Activated naive CD4-positive, alpha-beta T cell (primary cell): ENCODE measurements at places on chromosomes 6 and 20.

DNA sequence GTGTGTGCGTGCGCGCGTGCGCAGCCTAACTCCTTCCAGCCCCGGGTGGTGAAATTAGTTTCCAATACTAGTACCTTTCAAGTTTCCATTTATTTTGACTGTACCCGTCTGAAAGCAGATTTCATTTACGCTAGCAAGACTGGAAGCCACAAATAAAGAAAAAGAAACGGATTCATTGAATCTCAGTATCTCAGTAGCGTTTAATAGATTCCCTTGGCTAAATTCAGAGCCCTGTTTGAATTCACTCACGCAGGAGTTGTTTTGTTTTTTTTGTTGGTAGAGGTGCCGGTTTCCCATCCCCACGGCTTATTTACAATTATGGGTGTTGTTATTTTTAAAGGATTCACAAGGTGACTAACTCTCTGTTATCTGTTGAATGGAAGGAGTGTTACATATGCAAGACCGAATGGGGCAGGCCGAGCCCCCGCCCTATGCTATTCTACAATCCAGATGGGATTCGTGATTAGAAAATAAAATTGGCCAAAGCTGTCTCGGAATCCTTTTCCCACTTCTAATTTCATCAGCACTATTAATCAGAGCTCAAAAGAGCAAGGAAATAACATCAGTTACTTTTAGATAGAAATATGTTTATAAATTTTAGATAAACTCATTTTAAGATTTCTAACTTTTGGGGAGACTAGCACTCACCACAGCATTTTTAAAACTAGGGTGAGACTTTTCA, 2.3 kb upstream of the INSM1 start:
- DNase-seq, result no peak

- no peak for DNase-seq
These were observed 282.7 kb upstream of the PRDM1 start for GRCh38 chr6:105803442-105803841.

DNA sequence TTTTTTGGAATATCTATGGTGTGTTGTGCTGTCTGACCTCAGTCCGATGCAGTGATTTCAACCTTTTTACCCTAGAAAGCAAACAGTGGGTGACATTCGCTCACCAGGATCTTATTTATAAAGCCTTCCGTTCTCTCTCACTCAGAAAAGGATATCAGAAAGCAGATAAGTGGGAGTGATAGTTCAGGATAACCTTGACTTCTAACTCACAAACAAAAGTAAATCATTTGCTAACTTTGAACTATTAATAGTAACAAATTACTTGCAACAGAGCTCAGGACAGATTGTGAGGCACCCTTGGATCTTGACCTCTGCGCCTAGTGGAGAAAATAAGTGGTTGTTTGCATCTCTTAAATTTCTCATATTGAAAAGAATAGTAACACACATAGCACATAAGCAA, 637.1 kb upstream of the CITED2 start:
- DNase-seq, result no peak

GRCh38 chr6:156996265-156996664, 219.1 kb downstream of the ARID1B start:
- DNase-seq, result no peak

DNA sequence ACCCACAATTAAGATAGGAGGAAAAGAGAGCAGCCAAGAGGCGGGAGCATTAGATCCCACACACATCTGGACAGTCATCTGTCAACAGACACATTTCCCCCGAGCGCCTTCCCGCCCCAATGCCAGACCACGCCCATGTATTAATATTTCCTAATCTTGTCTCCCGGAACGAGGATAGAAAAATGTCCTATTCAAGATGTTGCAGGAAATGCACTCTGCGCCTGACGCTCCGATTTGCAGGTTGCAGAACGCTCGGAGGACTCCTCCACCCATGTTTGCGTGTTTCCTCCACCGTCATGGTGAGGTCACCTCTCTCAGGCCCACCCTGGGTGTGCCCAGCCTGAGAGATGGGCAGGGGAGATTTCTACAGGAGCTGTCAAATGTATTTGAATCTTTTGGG, 215.2 kb downstream of the TAF4 start:
- no peak for DNase-seq

DNA sequence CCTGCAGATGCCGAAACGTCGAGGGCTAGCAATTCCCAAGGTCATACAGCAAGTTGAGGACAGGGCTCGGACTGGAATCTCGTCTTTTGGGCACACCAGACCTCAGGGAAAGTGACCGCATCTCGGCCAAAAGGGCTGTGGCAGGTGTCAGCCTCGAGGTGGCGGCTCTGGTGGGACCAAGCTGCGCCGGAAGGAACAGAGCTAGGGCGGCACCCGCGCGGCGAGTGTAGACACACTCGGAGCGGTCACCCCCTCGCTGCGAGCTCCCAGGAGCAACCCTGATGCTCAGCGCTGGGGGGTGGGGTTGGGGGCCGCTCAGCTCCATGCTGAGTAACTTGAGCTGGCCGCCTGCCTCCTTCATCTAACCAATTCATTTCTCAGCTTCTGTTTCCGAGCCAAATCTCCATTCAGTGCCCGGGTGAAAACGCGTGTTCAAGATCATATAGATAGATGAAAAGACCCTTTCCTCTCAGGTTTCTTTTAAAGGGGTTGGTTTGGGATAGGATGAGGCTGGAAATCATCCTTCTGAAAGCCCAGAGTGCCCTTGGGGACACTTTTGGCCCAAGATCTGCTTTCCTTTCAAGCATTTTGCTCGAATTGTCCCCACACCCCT, 2.2 kb upstream of the TUBB2B start:
- DNase-seq, result no peak

DNA sequence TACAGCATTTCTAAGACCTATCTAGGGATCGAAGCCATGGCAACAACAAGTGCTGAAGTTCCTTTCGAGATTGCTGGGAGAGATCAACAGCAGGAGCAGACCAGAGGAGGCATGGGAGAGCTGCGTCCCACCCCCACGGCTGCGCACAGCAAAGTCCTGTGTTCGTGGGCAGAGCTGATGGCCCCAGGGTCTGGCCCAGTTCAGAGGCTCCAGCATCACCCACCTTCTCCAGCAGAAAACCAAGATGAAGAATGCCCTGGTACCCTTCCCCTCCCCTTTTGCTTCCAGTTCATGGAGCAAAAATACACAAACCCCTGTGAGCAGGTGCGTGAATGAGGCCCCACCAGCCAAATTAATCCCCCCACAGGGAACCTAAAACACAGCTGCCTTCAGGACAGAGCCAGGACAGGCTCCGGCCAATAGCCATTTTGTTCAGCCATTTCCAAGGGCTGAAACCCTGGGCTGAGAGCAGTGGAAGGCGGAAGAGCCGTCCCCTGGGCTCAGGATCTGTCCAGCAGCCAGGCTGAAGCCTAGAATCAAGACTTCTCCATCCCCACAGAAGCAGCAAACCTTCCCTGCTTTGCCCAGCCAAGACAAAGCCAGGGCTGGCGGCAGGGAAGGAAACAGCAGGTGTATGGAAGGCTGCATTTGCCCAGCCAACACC, 102.8 kb downstream of the PREX1 start:
- DNase-seq, result no peak

DNA sequence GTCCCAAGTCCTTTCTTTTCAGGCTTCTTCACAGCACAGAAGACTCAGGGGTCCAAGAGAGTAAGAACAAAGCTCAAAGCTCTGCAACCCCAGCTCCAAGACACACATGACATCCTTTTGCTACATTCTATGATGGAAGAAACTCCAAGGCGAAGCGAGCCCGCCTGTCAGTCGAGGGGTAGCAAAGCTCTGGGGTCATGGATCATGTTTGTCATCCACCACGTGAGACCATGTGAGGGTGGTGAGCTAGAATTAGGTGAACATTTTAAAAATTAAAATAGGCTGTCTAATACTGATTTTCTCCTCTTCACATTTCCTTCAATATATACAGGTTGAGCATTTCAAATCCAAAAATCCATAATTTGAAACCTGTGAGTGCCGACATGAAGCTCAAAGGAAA, 189.6 kb downstream of the TTLL2 start:
- DNase-seq, result no peak

DNA sequence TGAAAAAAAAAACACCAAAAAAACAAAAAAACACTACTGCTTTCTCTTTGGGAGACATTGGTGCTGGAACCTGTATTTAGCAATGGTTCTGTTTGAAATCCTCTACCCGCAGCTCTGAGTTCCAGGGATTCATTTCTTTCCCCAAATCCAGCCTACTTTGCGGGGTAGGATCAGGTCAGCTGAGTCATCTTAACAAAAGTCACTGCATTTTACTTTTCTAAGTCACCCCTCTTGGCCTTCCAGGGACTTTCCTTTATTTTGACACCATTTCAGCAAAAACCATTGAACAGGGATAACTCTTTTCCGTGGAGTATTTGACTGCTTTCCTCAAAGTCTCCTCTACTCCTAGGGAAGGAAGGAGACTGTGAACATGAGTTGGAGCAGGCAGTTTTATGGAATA, 837.6 kb downstream of the MAFB start:
- no peak for DNase-seq

- DNase-seq, result no peak
These were observed 167.9 kb downstream of the ZDHHC14 start for GRCh38 chr6:157548635-157549467.

DNA sequence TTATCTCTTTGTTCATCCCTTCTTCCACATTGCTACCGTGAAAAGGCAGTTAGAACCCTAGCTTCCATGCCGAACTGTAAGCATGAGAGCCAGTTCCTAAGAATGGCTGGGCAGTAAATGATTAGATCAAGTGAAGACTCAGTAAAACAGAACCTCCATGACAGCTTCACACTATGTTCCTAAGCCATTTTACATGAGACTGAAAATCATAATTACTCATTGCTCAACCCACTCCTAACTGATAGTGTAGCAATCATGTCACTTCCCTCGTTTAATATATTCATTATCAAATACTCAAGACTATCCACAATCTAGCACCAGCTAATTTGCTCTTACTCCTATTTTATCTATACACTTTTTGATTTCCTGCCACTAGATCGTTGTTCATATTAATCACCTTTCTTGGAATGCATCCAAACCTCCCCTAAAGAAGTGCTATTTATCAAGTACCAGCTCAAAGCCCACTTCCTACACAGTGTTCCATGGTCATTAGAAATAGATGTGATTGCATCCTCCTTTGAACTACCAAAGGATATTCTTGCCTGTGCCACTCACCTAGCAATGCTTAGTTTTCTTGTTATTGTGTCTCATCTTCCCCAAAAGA, 6.0 kb downstream of the TMEM30A start:
- no peak for DNase-seq

GRCh38 chr6:168799067-168799466, 358.1 kb downstream of the SMOC2 start:
- DNase-seq, result no peak

DNA sequence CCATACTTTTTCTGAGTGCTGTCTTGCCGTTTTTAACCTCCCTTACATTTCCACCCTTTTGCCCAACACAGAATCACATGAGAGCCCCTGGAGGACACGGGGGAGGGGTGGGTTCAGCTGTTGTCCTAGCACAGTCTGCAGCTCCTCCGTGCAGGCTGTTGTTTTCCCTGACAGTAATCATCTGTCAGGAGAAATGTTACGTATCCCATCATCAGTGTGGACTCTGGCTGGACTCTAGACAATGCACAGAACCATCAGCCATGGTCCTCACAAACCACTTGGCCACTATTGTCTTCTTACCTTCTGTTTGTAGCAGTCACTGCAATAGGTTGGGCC, 92.1 kb downstream of the RIN2 start:
- no peak for DNase-seq

DNA sequence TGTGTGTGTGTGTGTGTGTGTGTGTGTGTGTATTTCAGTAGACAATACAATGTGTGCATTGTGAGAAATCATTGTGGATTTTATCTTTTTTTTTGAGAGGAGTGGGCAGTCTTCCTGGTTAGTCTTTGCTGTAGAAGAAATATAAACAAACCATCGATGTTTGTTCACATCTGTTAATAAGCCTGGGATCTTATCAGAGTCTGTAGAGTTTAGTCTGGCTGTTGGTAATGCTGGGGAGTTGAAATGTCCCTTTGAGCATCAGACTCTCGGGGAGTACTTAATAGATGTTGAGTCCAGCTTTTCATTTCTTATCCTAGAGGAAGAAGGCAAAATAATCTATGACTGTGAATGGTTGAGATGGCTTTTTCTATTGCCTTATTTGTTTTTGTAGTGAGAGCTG, 96.6 kb upstream of the SUPT3H start:
- DNase-seq, result no peak

DNA sequence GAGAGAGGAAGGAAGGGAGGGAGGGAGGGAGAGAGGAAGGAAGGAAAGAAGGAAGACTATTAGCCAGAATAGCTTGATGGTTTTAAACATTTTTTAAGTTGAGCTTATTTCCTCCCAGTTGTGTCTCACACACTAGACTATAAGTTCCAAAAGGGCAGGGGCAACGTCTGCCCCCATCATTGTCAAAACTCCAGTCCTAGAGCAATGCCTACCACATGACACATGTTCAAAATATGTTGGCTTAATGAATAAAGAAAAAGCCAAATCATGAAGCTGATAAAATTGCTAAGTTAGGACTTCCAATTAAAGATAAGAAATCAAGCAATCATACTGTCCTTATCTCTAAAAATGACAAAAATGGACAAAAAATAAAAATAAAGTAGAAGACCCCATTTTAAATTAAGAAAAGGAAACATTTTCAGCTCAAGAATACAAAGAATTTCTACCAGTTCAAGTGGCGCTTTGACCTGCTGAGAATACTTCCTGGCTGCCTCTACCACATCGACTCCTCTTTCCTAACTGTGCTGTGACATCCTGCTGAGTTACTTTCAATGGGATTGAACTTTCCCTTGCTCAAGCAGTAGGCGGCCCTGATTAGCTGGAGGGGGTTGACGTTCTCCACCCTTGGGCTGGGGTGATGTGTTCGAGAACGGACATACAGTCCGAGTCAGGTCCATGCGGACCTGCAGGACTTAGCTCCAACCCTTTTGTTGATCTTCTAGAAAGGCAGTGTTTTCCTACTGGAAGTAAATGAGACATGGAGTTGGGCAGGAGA, 283.9 kb upstream of the FOXQ1 start:
- DNase-seq, result no peak

GRCh38 chr20:38790200-38791053, 15.1 kb upstream of the PPP1R16B start:
- DNase-seq, result no peak

DNA sequence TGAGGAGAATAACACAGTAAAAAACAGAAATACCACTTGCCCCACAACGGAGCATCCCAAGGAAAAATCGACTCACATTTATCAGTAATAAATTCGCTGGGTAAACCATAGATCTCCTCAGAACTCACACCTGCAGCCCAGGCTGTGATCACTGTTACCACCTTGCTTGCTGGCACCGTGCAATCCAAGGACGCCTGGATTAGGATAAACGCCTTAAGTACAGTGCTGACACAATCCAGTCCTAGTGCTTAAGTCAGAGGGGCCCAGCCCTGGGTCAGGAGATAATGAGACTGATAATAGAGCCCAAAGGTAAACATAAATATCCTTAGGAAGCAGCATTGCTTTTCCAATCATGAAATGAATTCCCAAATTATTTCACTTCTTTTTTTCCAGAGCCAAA, 62.5 kb downstream of the EPB41L2 start:
- no peak for DNase-seq
